ENCODE measurements at places on chromosomes 5 and 9. TPM values are rescaled to one million over a fixed set of nuclear protein-coding genes. Genes with fewer than 3 reads are reported as not detected.

GRCh38 chr5:174414315-174414710 is 310.1 kb upstream of the MSX2 start:
- no peak for DNase-seq

DNA sequence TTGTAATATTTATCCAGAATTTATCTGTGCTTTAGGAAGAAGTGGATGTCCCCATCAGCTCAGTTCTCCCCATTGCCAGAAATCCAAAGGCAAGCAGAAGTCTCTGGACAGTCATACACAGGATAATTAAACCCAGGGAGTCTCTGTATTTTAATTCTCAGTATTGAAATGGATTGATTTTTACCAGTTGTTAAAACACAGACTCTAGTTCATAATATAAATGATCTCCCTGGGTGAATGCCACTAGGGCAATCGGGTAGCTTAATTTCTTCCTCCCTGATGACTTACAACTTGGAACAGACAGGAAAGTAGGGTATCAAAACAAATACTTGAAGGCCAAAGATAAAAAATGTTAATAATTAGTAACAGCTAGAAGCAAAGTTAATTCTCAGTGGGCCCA is 66.5 kb upstream of the DAP start:
- no peak for DNase-seq

AGXT2 gene
- total RNA-seq: not detected

- no peak for DNase-seq
Observed at GRCh38 chr9:6443661-6444060, 30.7 kb downstream of the UHRF2 start.

PCDHB16 gene
- total RNA-seq: not detected

SPINK13 gene
- not detected for total RNA-seq

DNA sequence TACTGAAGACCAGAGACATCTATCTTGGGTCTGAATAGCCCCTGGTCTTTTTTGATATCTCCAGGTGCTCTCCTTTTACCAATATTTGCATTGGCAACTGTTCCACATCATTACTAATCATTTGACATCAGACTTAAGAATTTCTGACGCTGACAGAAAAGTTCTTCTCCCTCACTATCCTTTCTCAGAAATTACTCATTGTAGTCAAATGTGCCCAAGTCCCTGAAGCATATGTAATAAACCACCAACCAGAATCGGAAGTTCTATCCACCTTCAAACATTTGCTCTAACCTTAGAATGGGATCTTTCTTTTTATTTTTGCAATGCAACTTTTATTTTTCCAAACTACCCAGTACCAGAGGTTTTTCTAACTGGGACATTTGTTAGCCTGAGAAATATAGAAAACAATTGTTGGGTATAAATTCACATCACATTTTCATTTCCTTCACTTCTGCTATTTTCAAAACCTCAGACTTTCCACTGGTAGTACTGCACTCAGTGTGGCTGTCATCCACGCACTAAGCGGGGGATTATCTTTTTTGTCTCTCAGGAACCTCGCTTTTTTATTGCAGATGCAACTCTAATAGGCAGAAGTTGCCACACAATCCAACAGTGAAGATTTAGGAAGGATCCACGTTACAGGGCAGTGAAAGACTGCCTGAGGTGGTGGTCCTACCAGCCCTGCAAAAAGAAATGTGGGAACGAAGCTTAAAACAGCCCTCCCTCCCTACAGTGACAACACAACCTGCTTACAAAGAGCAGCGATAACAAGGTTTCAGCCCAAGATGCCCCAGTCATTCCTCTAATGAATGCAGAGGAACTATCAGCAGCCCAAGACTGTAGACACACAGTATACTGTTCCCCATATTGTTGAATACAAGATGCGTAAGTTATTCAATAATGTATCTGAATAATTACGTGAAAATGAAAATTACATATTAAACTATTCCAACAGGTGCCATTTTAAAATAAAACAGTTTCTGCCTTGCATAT is 201.2 kb downstream of the EBF1 start:
- DNase-seq: no peak

DNA sequence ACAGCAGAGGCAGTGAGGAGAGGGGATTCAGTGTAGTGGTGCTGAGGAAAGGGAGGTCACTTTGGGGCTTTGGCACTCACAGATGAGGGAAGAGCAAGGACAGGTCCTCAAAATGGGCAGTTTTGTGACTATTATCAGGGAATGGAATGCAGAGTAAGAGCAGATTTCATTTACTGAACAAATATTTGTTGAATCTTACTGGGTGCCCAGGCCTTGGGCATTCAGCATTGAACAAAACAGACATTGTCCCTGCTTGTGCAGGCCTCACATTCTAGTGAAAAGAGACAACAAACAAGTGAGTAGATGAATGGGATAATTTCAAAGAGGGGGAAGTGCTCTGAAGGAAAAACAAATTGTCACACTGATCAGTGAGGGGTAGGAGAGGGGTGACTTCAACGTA is 404.1 kb downstream of the DMRT2 start:
- no peak for DNase-seq

DNA sequence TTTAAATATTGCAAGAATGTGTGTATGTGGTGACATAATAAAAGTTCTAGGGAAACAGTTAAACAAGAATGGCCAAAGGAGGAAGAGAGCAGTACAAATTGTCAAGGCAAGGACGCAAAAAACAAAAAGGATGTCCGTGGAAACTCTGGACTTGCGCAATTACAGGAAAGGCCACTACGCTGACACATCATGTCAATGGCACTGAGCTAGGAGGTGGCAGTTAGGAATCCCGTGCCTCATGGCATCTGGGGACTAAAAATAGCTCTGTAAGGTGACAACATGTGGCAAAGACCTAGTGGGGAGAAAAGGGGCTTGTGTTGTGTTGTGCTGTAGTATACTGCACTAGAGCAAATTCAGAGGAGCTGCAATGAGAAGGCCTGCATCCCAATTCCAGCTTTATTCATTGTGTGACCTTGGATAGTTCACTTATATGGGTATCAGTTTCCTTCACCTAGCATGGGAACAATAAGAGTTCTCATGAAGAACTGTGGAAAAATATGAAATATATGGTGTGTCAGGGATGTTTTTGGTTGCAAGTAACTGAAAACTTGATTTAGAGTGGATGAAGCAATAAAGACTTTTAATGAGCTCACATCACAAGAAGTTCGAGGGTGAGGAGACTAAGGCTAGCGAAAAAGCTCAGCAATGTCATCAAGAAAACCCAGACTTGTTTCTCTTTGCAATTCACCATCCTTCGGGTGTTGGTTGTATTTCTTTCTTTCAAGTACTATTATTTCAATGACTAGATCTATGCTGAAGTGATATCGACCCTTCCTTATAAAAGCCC is 124.1 kb upstream of the STC2 start:
- DNase-seq: no peak

GRCh38 chr5:673831-674629 is 19.1 kb downstream of the TPPP start:
- no peak for DNase-seq

DNA sequence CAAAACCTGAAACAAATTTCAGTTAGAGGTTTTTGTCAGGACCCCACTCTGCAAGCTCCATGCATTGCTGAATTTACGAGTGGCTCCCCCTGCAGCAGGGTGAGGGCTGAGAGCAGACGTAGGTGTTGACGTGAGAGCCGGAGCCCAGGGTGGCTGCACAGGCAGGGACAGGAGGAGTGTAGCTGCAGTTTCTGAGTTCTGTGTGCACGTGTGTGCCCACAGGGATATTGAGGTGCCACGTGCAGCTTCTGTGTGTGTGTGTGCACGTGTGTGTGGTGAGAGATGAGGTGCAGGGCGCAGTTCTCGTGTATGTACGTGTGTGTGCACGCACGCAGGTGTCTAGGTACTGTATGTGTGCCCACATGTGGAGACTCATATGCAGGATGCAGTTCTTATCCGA is 14.6 kb downstream of the PLEKHG4B start:
- no peak for DNase-seq

DNA sequence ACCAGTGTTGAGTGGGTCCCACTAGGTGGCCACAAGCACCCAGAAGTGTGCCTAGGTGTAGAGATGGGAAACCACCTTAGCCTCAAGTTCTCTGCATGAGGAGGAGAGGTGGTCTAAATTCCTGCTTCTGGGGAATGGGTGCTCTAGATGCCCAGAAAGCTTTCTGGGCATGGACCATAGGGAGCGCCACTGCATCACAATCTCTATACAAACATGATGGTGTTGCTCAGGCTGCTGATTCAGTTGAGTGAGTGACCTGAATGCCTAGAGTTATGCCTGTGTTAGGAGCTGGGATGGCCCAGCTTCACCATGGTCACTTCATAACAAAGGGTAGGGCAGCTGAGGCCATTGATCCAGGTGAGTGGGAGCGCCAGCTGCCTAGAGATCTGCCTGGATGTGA is 667.9 kb upstream of the ARRDC3 start:
- DNase-seq: no peak
